ENCODE measurements at places on chromosomes 16 and 17.

GRCh38 chr17:78573955-78574354 lies 3.2 kb downstream of the DNAH17 start:
- no peak for DNase-seq

DNA sequence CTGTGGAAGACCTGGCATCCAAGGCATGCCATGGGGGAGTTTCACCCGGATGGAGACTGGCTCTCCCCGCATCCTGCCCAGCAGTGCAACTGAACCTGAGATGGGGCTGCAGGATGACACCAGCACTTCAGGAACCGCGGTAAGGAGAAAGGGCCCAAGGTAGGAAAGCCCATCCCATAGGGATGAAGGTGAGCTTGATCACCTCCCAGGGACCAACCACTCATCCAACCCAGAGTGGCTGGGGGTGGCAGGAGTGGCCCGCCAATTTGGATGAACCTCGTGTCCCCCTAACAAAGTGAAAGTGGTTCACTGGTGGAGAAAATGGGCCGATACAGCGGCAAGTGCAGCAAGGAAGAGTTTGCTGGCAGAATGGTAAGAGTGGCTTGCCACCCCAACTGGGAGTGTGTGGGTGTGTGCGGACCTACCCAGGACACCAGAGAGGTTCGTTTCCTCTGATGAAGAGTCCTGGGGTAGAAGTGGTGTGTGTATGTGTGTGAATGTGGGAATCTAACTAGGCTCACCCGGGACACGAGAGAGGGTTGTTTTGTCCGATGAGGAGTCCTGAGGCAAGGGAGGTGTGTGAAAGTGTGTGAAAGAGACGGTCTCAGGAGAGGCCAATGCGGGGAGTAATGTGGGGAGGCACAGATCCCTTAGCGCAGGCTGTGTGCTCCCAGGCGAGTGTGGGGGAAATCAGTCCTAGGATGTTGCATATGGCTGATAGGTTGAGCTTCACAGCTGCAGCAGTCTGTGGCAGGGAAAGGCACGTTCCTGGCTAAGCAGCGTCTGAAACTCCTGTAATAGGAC lies 22.6 kb downstream of the ACSM1 start:
- no peak for DNase-seq

DNA sequence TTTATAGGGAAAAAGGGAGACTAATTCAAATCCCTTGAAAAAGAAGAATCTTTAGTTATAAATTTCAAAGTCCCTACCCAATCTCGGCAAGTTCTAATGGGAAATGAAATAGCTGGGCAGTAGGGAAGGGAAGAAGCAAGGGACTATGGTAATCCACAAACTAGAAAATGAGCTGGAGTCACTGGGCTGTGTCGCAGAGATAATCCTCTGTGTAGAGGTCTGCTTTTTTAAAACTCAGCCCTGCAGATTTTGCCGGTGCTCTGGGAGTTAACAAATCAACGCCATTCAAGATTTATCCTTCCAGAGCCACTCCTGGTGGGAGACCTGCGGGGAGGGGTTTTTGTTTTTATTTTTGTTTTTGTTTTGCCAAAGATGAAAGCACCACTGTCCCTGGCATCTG lies 20.8 kb downstream of the SNX11 start:
- DNase-seq: no peak

DNA sequence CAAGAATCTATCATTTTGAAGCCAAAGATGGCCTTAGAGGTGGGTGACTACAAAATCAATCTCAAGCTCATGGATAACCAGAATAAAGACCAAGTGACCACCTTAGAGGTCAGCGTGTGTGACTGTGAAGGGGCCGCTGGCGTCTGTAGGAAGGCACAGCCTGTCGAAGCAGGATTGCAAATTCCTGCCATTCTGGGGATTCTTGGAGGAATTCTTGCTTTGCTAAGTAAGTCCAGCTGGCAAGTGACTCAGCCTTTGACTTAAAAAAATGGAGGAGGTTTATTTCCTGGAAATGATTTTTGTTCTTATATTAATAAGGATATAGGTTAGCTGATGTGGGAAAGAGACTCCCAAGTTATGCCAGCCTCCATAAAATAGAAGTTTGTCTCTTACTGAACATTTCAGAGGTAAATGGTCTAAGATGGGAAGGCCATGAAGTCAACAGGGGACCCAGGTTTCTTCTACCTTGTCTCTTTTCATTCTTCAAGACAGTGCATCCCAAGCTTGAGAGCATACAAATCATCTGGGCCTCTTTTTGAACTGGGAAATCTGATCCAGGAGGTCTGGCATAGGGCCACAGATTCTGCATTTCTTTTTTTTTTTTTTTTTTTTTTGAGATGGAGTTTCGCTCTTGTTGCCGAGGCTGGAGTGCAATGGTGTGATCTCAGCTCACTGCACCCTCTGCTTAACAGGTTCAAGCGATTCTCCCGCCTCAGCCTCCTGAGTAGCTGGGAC lies 19.8 kb upstream of the TANGO6 start:
- no peak for DNase-seq

DNA sequence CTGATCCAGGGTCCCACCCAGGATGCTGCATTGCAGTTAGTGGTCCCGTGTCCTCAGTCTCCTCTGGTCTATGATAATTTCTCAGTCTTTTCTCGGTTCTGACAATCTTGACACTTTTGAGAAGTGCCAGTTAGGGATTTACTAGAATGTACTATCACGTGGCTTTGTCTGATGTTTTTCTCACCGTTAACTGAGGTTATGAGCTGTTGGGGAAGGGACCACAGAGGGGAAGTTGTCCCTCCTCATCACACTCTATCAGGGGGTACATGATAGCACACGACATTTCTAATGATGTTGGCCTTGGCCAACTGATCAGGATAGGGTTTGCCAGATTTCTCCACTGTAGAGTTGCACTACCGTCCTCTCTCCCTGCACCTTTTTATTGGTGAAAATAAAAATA lies 250.9 kb upstream of the SDK2 start:
- no peak for DNase-seq

- DNase-seq: no peak
Observed at GRCh38 chr16:66751053-66751302, 431 bp downstream of the DYNC1LI2 start.

- DNase-seq: no peak
Observed at GRCh38 chr16:60989592-60989991, 1046.6 kb downstream of the CDH8 start.

GRCh38 chr16:30005341-30006094 lies 5.3 kb downstream of the DOC2A start:
- no peak for DNase-seq

DNA sequence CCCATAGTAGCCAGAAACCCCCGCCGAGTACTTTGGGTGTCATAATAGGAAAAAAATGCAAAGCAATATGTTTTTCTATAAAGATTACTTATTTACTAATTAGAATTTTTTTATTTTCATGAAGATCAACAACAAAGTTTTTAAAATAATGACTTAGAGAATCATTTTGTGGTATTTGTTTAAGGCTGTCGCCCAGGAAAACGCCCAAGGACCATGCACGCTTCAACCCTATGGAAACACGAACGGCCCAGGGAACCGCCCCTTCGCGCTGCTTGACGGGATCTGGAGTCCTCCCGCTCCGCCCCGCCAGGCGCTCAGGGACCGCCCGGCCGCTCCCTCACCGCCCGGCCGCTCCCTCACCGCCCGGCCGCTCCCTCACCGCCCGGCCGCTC lies 408 bp upstream of the KPNA2 start:
- DNase-seq: no peak

DNA sequence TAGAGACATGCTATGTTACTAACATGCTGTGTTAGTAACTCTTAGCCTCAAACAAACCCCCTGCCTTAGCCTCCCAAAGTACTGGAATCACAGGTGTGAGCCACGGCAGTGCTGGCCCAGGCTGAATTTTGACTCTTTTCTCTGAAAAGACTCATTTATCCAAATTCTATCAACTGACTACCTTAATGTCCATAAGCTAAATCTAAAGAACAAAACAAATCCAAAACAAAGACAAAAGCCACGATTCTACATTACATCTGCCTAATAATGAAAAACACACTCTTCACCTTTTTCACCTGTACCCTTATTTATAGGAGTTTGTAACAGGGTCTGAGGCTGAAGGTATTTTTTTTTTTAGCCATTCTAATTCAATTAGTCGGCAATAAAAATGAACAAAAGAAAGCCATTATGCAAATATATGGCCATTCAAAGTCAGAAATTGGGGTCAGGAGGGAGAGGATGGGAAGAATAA lies 432.5 kb downstream of the RBFOX1 start:
- DNase-seq: no peak

GRCh38 chr16:578870-579405 lies 9.2 kb downstream of the PIGQ start:
- DNase-seq: peak; percentile 94

DNA sequence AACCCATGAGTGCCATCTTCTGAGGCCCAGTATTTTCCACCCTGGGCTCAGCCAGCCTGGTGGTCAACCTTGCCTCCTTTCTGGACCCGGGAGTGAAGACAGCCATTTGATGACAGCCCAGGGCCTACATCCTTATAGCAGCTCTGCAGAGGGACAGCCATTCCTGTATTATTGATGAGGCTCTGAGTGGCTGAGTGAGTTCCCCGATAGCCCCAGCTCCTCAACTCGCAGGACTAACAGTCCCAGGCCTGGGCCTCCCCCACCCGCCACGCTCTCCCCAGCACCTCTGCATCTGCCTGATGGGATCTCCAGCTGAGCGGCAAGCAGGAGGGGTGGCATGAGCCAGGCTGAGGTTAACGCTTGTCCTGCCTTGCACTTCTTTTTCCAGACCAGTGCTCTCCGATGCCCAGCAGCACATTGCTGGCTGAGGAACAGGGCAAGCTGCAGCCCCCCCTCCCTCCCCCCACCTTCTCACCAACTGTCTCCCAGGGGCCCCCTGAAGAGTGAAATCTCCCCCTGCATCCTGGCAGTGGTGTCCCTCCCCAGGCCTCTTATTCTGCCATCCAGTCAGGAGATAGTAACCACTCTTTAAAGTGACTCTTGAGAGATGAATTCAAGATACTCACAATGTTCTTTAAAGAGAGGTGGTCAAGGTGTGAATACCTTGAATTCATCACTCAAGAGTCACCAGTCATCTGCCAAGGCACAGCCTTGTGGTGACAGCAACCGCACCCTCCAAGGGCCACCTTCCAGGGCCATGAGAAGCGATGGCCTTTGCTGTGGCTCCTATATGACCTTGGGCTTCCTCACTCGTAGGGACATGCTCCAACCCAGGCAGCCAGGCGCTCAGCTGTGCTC lies 23.5 kb downstream of the CACNG5 start:
- no peak for DNase-seq
